Progenitor cell of endocrine pancreas (in vitro differentiated cells): ENCODE measurements at places on chromosomes 4 and X. TPM values are rescaled to one million over a fixed set of nuclear protein-coding genes. Genes with fewer than 3 reads are reported as not detected.

ARHGAP24 gene
- total RNA-seq, result 17.6 and 17.8 TPM in 2 replicates

- H3K27me3 ChIP-seq, result no peaks in the 10 kb centered on the region
- H3K36me3 ChIP-seq, result no peaks in the 10 kb centered on the region
- DNase-seq, result no peak
- H3K4me3 ChIP-seq, result no peak overlapping the region
- H3K4me1 ChIP-seq, result peaks cover 8% of the 10 kb centered on the region
- no peak overlapping the region for H3K27ac ChIP-seq
Measured at GRCh38 chr4:84099599-84099998, 399.5 kb downstream of the NKX6-1 start.

MAGEC3 gene
- 0.31 TPM in 1 of 2 replicates, not detected in the other for total RNA-seq

NR0B1 gene
- 0.86 and 1.2 TPM in 2 replicates for total RNA-seq
